ENCODE measurements at places on chromosomes 11 and 22.

GRCh38 chr11:95570845-95571244 is 218.7 kb downstream of the FAM76B start:
- DNase-seq: no peak

DNA sequence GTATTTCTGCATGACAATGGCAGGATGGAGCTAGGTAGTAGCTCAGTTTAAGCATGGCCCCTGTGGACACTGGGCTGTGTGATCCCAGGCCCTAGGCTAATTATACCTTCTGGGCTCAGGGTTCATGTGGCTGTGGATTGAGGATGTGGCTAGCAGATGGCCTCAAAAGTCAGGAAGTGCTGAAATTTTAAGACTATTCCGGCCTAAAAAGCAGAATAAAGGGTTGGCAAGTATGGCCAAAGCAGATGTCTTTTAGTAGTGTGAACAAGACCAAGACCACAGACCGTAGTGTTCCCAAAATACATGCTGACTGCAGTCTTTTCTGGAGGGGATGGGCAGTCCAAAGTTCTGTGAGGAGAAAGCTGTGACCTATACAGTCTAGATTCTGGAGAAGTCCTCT is 115.7 kb upstream of the RAG2 start:
- no peak for DNase-seq

GRCh38 chr11:8834379-8834778 is 76.6 kb upstream of the AKIP1 start:
- DNase-seq: no peak

GRCh38 chr11:120203626-120204025 is 7.2 kb upstream of the OAF start:
- no peak for DNase-seq
